ENCODE measurements at places on chromosomes 2 and 18.

- no peak for DNase-seq
Observed at GRCh38 chr2:16400127-16400623, 265.5 kb downstream of the CYRIA start.

DNA sequence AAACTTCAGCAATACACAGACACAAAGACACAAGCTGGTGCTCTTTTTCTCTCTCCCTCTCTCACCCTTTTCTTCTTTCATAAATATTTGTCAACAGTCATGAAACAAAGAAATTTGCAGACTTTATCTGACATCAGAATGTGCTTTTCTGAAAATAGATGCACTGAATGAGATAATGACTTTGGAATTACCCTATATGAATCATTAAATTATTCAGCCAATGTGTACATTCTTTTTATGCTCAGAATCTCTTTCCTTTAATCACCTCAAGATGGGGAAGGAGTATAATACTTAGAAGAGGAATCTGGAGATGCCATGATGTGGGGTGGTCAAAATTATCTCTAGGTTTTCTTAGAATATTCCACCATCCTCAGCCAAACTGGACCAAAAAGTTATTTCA lies 289.9 kb downstream of the LRRTM1 start:
- no peak for DNase-seq

DNA sequence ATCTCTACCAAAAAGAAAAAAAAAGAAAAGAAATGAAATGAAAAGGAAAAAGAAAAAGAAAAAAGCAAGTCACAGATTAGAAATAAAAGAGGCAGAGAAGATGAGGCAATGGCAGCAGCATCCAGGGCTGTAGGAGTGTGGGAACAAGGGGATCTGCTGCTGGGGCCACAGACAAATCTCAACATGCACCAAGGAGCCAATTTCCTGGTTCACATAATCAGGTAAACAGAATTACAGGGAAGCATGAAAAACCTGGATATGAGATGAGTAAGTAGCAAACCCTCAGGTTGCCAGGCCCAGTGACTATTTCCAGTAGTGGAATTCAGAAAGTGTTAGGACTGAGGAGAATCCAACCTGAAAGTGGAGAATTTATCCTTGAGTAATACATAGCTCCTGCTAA lies 77.4 kb upstream of the ARHGAP28 start:
- DNase-seq, result no peak

DNA sequence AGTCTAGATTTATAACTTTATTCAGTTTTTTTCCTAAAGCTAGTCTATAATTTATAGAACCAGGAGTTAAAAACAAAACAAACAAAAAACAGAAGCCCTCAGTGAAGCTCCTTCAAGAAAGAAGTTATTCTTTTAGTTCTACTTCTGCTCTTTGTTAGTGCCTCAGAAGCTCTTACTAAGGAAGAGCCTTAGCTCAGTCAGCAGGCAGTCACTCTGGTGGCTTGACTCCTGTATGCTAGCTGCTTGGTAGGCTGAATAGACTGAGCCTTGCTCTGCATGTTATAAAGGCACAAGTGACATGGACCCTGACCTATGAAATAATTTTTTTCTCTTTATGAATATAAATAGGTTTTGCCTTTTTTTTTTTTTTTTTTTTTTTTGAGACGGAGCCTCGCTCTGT lies 24.8 kb downstream of the NCOA1 start:
- no peak for DNase-seq

DNA sequence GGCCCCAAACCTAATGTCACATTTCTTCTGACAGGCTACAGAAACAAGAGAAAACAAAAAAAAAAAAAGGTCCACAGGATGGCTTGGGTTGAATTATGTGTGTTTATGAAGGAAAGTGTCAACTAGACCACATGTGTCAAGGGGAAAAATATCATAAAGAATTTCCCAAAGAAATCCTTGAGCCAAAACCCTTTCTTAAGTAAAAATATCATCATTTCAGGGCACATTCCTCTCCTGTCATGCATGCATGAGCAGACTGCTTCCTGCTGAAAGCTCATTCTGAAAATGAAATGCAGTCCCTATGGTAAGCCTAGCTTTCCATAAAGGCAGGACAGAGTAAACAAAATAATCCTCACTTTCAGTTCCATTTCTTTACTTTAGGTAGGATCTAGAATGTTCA lies 85.7 kb upstream of the RBBP8 start:
- no peak for DNase-seq

DNA sequence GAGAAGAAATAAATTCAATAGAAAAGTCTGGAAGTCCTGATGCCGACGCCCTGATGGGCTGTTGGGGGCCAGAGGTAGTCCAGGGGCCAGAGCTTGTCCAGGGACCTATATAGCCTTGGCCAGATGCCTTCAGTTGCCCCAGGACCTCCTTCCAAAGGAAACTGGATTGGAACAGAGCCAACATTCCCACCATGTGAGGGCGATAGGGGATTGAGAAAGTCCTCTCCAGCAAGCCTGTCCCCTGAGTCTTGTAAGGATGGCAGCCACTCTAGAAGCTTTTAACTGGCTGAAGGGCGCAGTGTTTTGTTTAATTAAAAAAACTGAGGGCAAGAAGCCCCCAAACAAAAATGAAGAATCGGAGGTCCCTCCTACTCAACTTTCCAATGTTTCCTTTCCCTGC lies 54.9 kb upstream of the CDCA7 start:
- no peak for DNase-seq

GRCh38 chr2:240647503-240648154 lies 22.3 kb downstream of the GPR35 start:
- DNase-seq, result no peak

DNA sequence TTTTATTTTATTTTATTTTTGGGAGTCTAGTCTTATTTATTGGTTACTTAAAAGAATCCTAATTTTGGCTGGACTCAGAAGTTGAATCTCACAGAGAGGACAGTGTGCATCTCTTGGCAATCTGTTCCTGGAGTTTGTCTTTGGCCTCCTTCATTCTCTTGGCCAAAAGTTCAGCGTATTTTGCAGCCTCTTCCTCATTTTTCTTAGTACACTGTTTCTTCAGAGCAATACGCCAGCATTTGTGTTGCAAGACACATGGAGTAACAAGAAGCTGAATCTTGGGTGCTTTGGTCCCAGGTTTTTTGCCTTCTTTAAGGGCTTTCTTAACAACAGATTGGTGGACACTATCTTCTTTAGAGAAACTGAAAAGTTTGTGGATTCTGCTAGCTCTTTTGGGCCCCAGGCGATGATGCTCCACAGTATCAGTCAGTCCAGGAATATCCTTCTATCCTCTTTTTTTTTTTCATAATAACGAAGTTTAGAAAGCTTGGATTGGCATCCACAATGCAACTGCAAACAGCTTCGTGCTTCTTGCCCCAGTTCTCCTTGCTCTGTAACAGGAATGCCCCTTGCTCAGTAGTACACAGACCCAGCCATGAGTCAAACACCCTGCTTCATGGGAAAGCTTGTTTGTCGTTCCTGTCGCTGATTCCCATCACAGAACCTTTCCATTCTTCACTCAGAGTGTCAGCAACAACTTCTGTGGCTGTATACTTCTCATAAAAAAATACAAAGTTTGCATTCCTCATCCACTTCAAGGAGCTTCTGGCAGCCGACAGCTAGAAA lies 34.8 kb upstream of the RFX8 start:
- no peak for DNase-seq

DNA sequence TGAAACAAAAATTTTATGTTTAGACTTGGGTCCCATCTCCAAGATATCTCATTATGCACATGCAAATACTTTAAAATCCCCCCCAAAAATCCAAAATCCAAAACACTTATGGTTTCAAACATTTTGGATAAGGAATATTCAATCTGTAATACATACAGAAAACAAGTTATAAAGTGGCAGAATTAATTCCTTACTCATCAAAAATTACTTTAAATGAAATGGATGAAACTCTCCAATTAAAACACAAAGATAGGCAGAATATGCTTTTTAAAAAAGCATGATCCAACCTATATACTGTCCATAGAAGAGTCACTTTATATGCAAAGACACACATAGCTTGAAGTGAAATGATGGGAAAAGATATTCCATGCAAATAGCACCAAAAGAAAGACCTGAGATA lies 744.6 kb downstream of the LRP1B start:
- DNase-seq, result no peak

All from AG04449 (cell line).